ENCODE measurements at places on chromosomes 11 and 22.
A peak's percentile ranks its signal among the peaks of the same experiment; 100 is the strongest.

GRCh38 chr11:2569321-2569721 is 124.5 kb downstream of the KCNQ1 start:
- DNase-seq: no peak

- no peak for DNase-seq
These were observed 1456.5 kb downstream of the TBC1D22A start for GRCh38 chr22:48218889-48219420.

- no peak for DNase-seq
These were observed 789.8 kb upstream of the API5 start for GRCh38 chr11:42521994-42522393.

- DNase-seq: no peak
These were observed 14.1 kb upstream of the TMA7B start for GRCh38 chr22:39946126-39946502.

DNA sequence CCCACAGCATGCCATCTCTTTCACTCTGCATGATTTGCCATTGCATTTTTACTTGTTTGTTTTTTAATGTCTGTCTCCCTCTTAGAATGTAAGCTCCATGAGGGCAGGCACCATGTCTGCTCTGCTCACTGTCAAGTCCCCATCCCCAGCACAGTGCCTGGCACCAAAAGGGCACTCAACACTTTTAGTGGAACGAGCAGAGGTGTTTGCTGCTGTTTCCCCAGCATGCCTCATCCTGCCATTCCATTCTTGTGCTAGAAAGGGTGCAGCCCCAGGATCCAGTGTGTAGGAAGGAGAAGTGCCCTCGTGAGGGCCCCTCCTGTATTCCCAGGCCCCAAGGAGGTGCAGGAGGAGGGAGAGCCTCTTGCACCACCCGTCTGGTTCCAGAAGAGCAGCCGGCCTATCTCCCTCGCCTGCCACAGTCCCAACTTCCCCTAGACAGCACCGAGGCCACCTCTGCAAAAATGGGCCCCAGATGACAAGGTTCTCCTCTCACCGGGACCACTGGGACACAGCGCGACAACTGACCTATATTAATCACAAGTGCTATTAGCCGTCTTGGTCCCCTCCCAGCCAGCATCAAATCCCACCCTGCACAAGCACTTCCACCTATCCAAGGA is 33.3 kb upstream of the CACNG2 start:
- no peak for DNase-seq

- no peak for DNase-seq
These were observed 5.5 kb upstream of the DNAL4 start for GRCh38 chr22:38799265-38800002.

- no peak for DNase-seq
These were observed 11.2 kb downstream of the TOM1 start for GRCh38 chr22:35310556-35311550.

DNA sequence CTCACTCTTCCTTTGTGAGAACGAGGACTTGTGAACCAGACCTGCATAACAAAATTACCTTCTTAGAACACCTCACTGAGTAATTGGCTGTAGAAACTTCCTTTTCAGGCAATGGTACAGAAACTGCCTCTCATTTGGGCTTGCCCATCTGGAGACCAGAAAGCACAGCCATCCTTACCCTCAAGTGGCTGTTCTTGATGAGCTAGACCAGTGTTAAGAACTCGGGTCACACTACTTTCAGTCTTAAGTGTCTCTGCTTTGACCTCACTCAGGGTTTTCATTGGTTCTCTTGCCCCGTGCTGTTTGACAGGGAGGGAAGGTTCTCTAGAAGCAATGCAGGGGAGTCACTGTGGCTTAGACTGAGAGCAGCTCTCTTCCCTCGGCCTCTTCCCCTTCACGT is 29.3 kb downstream of the NAT10 start:
- DNase-seq: no peak

- no peak for DNase-seq
These were observed 62.9 kb upstream of the CARD18 start for GRCh38 chr11:105202422-105202821.

DNA sequence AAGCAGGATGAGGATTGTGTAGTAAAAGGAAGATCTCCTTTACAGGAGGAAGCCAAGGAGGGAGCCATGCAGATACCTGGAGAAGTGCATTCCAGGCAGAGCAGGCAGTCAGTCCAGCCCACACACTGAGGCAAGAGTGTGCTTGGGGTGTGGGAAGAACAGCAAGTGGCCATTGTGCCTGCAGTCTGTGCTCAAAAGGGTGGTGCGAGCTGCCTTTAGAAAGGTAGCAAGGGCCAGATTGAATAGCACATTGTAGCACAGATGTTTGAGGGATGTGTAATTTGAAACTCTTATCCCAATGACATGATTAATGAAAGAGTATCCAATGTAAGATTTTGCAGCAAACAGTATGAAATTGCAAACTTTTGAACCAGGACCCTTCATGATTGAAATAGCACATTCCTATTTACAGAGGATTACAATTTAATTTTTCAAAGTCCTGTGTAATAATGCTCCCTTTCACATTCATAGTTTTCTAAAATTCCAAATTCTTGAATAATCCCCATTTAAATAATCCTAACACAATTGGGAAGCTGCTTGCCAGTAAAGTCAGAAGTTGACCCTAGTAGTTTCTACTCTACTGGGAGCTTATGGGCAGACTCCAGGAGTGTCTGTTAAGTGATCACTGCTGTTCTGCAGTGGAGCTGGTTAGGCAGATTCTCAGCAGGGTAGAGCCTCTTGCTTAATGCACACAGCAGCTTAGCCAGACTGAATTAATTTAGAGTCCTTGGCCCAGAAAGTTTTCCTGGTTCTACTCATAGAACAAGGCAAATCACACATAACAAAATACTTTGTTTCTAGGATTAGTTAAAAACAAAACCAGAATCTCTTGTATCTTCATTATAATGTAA is 78.1 kb downstream of the CYB5R2 start:
- DNase-seq: no peak

- no peak for DNase-seq
These were observed 8.5 kb upstream of the ACR start for GRCh38 chr22:50729391-50730012.

DNA sequence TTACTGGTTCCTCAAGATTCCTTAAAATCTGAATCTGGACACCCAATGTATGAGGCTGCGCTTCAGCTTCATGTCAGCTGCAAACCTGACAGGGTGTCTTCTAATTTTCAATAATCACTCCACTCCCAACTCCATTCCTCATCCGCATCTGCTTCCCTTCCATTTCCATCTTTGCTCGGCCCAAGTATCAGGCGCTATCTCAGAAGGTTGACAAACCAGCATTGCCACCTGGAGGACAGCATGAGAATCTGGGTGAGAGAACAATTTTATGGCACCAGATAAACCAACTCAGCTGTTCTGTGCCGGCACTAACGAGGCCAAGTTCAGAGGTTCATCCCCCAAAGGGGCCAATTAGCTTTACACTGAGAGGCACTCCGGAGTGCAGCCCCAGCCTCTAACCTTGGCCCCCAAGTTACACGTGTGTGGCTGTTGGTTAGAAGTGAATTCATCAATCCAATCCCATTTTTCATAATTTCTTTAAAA is 79.1 kb upstream of the LMO2 start:
- no peak for DNase-seq

GRCh38 chr11:57459164-57460021 is 935 bp upstream of the RTN4RL2 start:
- DNase-seq: peak; percentile 26
